ENCODE measurements at places on chromosomes 2 and 18. TPM values are rescaled to one million over a fixed set of nuclear protein-coding genes. Genes with fewer than 3 reads are reported as not detected.

DNA sequence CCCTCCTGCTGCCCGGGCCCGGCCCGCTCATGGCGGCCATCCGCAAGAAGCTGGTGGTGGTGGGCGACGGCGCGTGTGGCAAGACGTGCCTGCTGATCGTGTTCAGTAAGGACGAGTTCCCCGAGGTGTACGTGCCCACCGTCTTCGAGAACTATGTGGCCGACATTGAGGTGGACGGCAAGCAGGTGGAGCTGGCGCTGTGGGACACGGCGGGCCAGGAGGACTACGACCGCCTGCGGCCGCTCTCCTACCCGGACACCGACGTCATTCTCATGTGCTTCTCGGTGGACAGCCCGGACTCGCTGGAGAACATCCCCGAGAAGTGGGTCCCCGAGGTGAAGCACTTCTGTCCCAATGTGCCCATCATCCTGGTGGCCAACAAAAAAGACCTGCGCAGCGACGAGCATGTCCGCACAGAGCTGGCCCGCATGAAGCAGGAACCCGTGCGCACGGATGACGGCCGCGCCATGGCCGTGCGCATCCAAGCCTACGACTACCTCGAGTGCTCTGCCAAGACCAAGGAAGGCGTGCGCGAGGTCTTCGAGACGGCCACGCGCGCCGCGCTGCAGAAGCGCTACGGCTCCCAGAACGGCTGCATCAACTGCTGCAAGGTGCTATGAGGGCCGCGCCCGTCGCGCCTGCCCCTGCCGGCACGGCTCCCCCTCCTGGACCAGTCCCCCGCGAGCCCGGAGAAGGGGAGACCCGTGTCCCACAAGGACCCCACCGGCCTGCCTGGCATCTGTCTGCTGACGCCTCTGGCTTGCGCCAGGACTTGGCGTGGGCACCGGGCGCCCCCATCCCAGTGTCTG lies 767 bp downstream of the RHOB start:
- no peak for DNase-seq

DNA sequence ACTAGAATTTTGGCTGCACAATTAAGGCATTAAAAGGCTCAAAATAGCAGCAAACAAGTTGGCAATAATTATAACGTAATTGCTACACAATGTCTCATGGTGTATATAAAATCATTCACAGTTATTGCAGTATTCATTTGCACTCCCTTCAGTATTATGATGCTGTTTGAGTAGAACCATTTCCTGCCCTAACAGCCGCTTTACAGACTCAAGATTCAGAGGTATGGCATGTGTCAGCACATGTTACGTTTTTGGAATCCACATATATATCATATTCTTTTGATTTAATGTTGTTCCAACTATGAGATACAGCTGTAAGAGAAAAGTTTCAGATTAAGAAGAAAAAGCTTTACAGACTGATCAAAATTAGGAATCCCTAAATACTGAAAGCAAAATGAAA lies 56.3 kb upstream of the NCKAP5 start:
- no peak for DNase-seq

GRCh38 chr2:43984533-43984932 lies 11.3 kb downstream of the LRPPRC start:
- DNase-seq: no peak

The CCDC85A gene
- total RNA-seq: 1.1 TPM

The ZSWIM2 gene
- total RNA-seq: not detected

DNA sequence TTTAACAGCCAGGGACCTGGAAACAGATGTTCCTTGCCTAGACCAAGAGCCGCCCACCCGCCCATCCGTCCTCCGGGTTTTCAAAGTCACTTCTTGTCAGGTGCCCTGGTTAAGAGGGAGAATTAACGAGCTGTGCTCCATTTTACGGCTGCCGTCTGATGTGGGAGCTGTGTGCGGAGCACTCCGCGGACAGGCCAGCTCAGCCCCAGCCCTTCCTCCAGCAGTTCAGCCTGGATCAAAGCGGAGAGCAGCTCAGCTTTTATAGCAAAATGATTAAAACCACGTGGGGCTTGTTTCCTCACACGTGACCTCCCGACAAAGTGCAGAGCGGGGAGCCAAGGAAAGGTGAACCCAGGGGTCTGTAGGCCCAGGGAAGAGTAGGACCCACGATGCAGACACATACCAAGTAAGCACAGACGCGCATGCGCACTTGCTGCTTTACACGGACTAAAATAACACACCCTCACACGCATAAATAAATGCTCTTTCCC lies 46.1 kb upstream of the PKDCC start:
- no peak for DNase-seq
